Stimulated activated CD4-positive, alpha-beta T cell treated with anti-CD3 and anti-CD28 coated beads, Interleukin-4, amount 100 ng/mL, for 4 hours (primary cell): ENCODE measurements at places on chromosomes 12 and 14.

DNA sequence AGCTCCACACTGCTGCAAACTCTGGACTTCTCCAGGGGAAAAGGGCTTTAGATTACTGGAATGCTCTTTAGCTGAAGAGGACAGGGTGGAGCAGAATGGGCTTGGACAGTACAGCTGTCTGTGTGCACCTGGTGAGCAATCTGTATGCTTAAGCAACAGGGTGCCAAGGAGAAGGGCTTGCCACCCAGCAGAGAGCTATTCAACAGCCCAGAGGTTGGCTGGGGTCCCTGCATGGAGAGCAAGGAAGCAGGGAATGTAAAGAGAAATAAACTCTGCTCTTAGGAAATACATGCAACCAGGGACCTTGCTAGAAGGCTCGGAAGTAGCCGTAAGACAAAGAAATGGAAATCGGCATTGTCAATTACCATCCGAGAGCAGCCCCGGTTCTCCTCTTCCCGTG is 53.0 kb upstream of the CORO1C start:
- DNase-seq = no peak

DNA sequence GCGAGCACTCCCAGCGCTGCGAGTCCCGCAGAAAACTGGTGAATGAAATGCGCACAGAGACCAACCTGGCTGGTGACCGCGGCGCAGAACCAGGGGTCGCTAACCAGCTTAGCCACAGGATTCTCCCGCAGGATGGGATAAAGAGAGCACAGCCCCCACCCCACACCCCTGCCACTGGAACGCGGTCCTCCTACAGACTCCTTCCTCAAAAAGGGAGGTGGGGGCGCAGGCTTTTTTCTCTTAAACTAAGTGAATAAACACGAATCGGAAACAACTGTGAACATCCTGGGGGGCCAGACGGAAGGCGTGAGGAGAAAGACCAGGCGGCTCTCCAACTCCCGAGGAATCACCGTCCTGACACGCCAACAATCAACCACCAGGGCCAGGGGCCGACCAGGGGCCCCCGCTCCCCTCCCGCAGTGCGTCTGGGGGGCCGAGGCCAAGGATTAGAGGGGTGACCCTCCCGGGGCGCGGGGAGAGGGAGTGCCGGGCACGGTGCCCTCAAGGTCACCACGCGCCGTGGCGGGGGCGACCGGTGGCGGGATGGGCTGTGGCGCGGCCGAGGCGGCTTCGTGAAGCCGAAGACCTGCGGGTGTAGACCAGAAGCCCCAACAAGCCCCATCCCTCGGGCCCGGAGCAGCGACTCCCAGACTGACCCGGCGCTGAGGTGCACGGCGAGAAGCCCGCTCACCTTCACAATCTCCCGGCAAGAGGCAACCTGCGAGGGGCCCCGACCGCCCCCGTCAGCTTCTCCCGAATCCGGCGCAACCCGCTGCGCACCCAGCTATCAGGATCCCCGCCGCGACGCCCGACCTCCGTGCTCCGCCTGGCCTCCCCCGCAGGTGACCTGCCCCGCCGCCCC is 704 bp downstream of the ATP2B1 start:
- DNase-seq = peak; percentile 46

GRCh38 chr12:45458854-45459807 is 243.2 kb downstream of the ANO6 start:
- no peak for DNase-seq

- DNase-seq = no peak
Measured at GRCh38 chr12:106736051-106736957, 38.2 kb upstream of the RIC8B start.

- no peak for DNase-seq
Measured at GRCh38 chr12:43289426-43289801, 262.6 kb downstream of the ADAMTS20 start.

GRCh38 chr12:115322275-115322674 is 638.3 kb upstream of the TBX3 start:
- no peak for DNase-seq

DNA sequence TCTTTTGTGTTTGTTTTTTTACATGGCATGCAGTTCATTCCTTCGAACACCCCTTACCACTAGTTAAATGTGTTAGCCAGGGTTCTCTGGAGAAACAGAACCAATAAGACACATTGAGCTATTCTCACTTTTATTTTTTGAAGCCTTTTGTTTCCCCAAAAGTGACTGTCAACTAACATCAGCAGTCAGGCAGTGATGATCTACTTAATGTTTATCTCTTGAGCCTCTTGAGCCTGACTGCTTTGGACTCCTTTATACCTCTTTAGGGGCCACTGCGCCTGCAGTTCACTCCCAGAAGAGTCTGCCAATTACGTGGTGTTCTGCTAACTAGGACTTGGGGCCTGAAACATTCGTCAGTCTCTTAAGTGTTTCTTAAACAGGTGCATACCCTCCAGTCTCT is 163.7 kb upstream of the FLRT2 start:
- DNase-seq = no peak

GRCh38 chr12:82525616-82526015 is 161.1 kb upstream of the TMTC2 start:
- no peak for DNase-seq

DNA sequence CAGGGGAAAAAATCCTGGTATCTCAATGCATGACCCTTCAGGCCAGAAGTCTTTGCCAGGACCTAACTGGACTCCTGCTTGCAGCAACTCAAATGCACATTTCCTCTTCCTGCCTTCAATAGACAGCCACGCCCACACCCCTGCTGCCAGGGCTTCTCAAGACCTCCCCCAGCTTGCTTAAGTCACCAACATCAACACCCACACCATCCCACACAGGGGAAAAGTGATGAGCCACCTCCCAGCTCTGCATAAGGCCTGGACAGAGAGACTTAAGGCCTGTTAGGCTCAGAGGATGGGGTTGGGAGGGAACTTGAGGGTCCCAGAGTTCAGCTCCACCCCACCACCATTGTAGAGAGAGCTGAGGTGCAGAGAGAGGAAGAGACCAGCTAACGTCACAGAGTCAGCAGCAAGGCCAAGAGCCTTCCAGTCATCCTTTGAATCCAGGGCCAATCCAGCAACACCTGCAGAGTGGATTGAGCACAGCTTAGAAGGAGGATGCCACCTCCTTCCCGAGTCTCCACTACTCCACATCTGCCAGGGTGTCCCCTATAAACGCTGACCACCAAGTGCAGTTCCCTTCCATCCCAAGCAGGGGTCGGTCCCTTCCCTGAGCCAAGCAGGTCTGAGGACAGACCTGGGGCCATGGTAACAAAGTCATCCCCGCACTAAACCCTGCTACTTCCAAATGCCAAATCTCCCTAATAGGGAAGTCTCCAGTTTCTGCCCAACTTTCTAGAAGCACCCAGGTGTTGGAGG is 50.0 kb downstream of the KDM2B start:
- peak; percentile 91 for DNase-seq

DNA sequence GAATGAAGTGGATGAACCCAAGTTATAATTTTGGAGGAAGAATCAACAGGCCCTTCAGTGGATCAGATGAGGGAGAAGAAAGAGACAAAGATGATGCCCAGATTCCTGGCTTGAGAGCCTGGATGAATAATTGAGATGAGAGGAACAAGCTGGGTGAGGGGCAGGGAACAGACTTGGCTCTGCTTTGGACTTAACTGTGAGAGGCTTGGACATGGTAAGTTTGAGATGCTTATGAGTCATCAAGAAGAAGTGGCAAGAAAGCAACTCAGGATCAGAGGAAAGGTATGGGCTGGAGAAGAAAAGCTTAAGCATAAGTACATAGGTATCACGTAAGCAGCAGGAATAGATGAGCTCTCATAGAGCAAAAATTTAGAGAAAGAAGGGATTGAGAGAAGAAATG is 55.3 kb downstream of the FIGNL2 start:
- no peak for DNase-seq

DNA sequence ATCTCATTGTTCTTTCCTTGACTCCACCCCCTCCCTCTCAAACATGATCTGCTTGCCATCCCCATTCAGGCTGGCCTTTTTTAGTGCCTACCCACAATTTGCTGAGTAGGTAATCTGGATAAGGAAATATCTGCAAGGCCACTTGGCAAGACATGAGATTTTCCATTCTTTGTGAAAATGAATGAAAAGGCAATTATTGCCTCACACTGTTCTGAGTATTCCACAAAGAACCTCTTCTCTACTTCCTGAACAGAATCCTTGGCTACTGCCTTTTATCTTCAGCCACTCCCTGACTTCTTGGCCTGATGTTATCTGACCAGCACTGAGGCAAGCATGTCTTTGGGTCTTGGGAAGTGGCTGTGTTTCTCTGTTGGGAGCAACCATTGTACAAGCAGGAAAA is 263.2 kb upstream of the ATP2B1 start:
- DNase-seq = no peak

GRCh38 chr14:86087377-86087776 is 557.4 kb downstream of the FLRT2 start:
- DNase-seq = no peak
